ENCODE measurements at places on chromosomes 5 and 9.

DNA sequence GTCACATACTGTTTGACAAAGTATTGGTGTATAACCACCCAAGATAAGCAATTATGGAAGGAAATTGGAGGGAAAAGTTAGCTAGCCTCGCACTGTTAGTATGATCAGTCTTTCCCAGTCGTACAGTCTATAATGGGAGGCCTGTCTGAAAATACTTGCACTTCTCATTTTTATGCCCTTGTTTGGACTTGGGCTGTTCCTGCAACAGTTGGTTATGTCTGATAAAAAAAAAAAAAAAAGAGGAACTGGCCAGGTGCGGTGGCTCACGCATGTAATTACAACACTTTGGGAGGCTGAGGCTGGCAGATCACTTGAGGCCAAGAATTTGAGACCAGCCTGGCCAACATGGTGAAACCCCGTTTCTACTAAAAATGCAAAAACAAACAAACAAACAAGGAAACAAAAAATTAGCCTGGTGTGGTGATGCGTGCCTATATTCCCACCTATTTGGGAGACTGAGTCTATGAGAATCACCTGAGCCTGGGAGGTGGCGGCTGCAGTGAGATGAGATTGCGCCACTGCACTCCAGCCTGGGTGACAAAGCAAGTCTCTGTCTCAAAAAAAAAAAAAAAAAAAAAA lies 58.3 kb upstream of the ANKRD33B start:
- no peak for DNase-seq

GRCh38 chr9:136194540-136194939 lies 10.4 kb downstream of the LHX3 start:
- DNase-seq: no peak

- DNase-seq: no peak
Observed at GRCh38 chr5:38938424-38938823, 92.6 kb downstream of the OSMR start.

DNA sequence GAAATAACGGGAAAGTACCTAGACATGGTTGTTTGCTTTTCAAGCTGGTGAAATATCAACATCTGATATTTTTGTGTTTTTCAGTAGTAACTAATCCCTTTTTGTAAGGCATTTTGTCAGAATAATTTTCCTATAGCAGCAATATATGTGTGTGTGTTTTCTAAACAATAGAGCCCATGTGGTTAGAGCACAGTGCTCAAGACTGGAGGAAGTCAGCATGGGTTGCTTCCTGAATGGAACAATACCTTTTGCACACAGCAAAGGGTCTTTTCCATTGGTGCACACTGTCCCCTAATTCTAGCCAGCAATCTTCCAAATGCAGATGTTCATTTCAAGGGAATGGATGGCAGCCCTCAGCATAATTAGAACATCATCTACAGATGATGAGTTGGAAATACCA lies 270.1 kb downstream of the AOPEP start:
- DNase-seq: no peak

GRCh38 chr5:167105941-167106340 lies 1185.5 kb upstream of the WWC1 start:
- DNase-seq: no peak

Data from tongue (tissue), 3 donors.